ENCODE measurements at places on chromosomes 7 and 10.

- DNase-seq = no peak
These were observed 22.5 kb downstream of the IL2RA start for GRCh38 chr10:6039711-6040110.

DNA sequence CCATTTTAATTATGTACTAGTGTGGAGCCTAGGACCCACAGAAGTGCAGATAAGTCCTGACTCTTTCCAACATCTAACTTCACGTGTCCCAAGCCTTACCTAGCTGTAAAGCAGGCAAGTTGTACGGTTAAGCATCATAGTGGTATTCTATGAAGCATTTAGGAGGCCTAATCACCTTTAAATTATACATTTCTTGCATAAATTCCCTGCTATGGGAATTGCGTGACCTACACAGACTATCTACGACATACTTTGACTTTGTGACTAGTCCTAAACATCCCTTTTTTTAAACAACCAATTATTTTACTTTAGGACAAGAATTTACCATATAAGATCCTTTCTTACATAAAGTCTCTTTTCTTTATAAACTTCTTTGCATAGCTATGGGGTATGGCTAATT, 37.7 kb upstream of the LRGUK start:
- no peak for DNase-seq

DNA sequence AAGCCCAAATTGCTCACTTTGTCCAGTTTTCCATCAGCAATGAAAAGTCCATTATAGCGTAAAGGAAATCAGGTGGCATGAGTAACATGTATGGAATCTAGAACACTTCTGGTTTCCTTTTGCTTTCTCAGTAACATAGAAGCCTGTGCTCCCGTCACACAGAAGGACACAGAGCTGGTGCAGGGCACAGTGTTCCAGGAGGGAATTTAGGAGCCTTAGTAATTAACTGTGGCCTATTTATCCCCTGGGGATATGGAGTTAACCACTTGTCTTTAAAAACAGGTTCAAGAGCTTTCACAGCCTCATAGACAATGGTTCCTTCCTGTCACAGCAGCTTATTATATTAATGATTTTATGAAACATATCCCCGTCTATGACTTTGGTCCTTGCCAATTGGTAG, 189.9 kb downstream of the NEBL start:
- no peak for DNase-seq

GRCh38 chr7:116797612-116798011, 64.8 kb upstream of the CAPZA2 start:
- no peak for DNase-seq

DNA sequence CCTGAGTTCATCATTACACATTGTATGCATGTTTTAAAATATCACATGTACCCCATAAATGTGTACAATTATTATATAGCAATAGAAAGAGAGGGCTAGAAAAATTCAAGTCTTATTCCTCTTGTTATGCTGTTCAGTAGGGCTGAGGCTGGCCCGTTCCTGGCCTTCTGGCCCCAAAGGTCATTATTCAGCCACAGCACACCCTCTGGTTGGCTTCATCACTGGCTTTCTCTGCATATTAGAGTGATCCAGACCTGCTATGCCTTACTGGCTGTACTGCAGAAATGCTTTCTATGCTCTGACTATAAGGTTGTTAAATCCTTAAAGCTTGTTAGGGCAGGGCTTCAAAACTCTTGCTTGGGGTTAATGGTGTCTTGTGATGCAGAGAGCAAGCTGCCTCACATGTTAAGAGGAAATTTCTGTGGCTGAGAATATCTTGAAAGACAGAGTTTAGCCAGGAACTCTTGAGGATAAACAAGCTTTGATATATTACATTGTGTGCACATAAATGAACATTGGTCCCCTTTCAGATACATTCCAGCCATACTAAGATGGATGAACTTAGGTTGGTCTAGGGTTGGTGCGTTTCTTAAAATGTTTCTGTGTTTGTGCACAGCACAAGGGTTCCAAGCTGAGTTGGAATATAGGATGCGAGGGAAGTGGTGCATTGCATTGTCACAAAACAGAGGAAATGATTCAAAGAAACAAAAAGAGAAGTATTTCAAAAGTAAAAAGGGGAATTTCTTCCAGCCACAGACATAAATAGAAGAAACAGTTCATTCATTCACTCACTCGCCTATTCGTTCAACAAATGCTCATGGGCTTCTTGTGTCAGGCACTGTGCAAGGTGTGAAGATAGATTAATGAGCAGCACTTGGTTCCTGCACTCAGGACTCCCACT, 61.6 kb upstream of the WDR11 start:
- DNase-seq = peak; percentile 82

GRCh38 chr10:71835671-71836595, 15.1 kb downstream of the PSAP start:
- no peak for DNase-seq

- no peak for DNase-seq
These were observed 281.4 kb upstream of the MKLN1 start for GRCh38 chr7:131046246-131046645.

GRCh38 chr7:69412331-69413146, 185.7 kb upstream of the AUTS2 start:
- DNase-seq = peak; percentile 92

DNA sequence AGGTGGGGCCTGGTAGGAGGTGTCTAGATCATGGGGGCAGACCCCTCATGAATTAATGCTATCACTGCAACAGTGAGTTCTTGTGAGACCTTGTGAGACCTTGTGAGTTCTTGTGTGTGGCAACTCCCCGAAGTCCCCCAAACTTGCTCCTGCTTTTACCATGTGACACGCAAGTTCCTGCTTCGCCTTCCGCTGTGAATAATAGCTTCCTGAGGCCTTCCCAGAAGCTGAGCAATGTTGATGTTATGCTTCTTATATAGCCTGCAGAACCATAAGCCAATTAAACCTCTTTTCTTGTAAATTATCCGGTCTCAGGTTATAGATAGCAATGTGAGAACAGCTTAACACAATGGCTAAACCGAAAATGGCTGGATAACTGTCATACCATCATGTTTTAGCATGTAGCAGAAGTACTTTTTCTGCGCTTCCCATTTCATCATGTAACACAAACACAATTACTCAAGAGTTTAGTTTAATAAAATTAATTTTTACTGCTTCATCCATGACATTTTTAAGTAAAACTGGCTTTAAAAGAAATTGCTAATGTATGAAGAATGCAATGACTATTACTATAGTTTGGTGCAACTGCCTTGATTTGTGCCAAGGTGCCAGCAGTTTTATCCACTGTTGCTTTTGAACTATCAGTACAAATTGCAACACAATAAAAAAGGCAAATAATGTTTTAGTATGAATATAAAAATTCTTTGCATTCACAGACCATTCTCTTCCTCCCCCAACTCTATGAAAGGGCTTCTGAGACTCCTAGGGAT, 87.7 kb upstream of the TMEM168 start:
- DNase-seq = peak; percentile 51

GRCh38 chr7:92698237-92698841, 108.1 kb upstream of the FAM133B start:
- no peak for DNase-seq

DNA sequence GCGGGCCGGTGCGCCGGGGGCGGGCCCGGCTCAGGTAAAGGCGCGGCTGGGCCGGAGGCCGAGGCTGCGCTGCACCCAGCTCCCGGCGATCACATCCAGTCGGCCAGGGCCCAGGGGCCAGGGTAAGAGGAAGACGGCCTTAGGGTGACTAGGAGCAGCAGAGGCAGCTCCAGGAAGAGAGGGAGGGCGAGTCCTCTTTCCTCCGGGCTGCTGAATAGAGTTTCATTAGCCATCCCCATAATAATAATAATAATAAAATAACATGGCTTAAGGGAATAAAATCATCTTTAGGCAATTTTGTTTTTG, 44.8 kb upstream of the CDK1 start:
- DNase-seq = peak; percentile 35

GRCh38 chr7:121909716-121910345, 36.9 kb downstream of the PTPRZ1 start:
- no peak for DNase-seq

DNA sequence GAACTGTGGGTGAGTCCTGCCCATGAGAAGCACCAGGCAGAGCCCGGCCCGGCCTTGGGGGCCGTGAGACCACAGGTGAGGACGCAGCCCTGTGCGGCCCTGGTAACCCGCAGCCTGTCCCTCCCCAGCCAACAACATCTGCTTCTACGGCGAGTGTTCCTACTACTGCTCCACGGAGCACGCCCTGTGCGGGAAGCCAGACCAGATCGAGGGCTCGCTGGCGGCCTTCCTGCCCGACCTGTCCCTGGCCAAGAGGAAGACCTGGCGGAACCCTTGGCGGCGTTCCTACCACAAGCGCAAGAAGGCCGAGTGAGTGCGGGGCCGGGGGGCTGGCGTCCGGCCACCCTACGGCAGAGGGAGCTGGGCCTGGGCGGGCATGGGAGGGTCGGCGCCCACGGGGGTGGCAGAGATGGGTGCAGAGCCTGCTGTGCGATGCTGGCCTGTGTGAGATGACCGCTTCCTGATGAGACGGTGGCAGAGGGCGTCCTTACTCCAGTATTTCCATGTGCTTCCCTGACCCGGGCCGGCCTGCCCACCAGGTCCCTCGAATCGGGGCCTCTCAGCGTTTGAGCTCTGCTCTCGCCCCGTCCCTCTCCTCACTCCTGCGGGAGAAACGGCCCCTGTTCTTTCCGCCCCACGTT, 34.1 kb upstream of the FOXL3 start:
- DNase-seq = no peak

DNA sequence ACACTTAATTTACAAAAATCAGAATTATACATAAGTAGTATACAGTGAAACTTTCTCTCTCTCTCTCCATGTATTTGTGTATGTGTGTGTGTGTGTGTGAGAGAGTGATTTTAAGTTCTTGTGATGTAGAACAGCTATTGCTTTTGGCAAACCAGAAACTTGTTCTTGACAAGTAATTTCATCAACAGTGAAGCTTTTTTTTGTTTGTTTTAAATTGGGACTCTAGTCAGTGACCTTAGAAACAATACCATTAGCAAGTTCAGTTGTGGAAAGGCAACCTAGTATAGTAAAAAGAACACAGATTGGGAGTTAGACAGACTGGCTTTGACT, 319.1 kb downstream of the PTEN start:
- DNase-seq = no peak

DNA sequence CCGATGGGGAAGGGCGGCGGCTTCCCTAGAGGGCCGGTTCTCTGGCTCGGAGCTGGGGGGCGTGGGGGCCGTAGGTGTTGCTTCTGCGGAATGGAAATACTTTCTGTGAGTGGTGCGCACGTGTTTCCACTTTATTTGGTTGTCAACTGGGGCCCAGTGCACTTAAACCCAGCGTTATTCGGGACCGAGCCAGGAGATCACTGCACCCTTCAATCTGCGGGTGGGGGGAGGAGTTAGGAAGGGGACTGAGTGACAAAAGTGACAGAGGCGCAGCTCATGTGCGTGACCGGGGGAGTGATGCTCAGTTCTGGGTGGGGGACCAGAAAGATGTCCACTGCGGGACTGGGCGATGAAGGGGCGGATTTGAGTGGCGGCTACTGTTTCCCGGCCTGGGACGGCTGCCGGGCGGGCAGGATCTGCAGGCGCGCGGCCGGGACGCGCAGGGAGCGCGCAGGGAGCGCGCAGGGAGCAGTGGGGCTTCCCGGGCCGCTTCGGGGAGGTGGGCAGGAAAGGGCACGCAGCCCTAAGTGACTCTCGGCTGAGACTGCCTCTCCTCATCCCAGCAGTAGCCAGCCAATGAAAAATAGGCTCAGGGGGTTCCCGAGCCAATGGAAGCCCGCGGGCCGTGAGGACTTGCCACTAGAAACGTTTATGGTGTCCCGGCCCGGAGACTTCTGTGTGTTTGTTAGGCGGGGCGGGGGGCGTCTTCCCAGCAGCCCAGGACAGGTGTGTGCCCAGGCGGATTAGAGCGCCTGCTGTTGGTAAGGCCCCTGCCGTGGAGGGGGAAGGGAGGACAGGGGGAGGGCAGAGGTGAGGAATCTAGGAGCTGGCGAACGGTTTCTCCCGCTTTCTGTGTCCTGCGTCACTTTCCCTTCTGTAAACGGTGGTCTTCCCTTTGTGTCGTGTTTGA, 54.3 kb upstream of the KDM7A start:
- peak; percentile 88 for DNase-seq

DNA sequence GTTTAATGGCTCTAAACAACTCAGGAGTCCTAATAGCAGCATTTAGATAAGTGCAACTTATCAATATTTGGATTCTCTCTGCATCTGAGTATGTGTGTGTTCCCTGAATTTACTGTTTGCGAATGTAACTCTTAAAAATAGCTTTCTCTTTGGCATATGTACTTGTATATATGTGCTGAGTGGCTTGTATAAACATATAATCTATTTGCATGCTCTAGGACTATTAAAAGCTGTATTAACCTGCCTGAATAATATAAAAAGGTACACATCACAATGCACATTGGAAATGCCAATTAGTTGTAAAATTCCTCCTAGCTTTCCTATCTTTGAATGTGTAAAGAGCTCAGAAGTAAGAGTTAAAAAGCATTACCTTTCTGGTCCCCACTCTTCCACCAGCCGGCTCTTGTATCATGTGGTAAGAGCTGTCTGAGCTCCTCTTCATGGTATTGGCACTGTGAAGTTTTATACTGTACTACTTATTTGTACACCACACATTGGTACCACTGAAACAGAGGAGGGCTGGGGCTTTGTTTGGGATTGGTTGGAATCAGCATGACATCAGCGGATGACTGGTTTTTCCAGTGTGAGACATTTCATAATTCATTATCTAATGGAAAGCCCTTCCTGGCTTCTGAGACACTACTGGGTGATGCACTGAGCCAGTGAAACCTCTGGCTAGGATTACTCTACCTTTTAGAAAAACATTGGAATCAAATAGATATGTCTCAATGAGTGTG, at the start of gene INHBA:
TSS of gene INHBA (minus strand) at position 456 of the 737 bp plus-strand sequence. CDS start 2,716 bp downstream, outside the sequence.
- peak; percentile 67 for DNase-seq

DNA sequence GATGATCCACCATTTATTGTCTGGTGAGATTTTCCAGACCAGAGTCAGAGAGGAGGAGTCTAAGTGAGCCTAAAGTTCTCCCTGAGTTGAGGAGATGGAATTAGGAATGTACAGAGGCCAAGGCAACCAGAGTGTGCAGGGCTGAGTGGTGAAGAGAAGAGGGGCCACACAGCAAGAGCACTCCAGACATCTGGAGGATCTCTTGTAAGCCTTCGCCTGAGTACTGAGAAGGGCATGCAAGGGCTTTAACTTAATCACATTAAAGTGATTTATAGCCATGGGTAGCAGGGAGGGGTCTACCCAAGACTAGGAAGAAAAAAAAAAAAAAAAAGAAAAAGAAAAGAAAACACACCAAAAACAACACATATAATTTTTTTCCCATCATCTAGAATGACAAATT, 1190.4 kb downstream of the GATA3 start:
- no peak for DNase-seq

- no peak for DNase-seq
These were observed 141.5 kb downstream of the CUBN start for GRCh38 chr10:16987976-16988610.

DNA sequence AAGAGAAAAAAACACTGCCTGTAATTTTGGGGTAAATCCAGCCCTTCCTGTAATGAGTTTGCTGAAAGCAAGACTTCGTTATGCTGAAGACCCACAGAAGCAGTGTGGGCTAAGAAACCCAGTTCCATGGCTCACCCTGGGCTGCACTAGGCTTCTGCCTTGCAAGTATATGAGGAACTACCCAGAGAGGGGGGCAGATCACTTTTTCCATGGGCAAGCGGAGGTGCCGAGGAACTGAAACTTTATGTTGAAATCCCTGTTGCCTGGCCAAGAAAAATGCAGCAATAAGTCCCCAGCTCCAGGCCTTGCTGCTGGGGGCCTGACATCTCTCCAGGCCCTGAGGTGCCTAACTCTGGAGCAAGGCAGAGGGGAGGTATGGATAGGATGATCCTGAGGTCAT, 8.5 kb downstream of the RASSF4 start:
- peak; percentile 94 for DNase-seq

GRCh38 chr7:99839287-99840021, 11.6 kb downstream of the CYP3A43 start:
- no peak for DNase-seq

GRCh38 chr7:7751243-7752092, 33.1 kb upstream of the RPA3 start:
- DNase-seq = no peak

Data from suppressor macrophage treated with lipopolysaccharide for 1 hour (primary cell).